ENCODE measurements at places on chromosomes 16 and 17.

DNA sequence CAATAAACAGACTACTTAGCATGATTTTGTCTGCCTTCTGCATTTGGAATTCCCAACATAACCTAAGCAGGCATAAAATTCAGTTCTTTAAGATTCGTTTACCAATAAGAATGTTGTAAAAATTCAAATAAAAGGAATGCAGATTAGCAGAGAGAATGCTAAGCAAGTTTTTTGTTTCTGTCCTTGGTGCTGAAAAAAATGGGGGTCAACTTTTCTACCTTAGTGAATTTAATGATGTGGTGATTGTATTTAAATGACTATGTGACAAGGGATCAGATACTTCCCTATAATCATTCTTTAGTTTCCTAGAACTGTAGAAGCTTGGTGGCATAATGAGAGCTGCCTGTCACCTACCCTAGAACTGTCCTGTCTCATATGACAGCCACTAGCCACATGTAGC, 159.5 kb downstream of the RBFOX1 start:
- DNase-seq: no peak

- DNase-seq: no peak
Measured at GRCh38 chr17:55266051-55266957, 1.5 kb downstream of the HLF start.

DNA sequence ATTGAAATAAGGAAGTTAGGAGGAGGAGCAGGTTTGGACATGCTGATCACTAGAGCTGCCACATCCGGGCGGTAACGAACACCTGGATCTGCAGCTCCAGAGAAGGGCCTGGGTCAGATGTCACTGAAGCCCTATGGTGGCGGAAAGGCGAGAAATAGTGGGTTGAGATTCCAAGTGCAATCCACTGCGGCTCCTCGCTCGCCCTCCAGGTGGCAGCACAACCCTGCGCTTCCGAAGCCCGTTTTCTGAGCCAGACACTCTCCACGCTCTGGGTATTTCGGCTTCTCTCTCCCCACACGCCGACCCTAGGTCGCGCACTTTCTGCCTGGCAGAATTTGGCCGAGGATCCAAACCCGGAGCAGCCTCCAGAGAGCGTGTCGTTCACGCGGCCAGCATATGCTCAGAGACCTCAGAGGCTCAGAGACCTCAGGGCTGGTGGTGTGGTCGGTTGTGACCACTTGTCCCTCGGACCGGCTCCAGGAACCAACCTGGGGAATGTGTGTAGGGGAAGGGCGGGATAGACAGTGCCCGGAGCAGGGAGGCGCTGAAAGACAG, 922 bp upstream of the SLC2A4 start:
- peak; percentile 79 for DNase-seq

DNA sequence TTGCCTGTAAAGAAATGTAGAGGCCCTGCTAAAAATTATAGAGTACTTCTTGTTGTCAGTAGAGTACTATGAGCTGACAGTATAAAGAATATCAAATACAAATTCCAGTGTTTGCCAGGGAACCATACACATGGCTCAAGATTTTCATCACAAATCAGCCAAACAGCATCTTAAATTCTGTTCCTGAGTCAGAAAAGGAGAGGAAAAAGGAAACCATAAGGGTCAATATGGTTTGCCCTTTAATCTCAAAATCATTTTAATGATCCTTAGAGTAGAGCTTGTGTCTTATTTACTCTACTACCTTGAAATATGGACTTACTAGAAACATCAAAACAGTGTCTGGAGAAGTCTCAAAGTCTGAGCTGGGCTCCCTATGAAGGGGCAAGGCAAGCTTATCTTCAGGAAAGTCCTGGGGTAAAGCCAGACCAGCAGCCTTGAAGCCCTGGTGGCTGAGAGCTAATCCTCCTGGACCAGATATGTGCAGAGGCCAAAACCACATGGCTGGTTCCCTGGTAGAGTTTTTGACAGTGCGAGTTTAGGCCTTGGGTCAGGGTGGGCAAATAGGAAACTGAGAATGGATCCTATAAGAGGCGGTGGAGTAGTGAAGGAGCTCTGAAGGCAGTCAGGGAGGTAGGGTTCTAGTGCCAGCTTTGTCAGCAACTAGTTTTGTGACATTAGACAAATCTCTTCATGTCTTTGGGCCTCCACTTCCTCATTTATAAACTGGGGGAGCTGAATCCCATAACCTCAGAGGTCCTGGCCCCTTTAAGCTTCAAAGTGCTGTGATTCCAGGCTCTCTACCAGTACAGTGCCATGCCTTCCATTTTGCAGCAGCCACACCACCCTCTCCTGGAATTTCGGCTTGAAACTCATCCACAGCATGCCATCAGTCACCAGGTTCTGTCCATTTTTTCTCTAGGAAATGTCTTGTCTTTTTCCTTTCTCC, 38.9 kb downstream of the MRTFB start:
- DNase-seq: no peak

- DNase-seq: no peak
Measured at GRCh38 chr16:78116946-78117345, 17.5 kb downstream of the WWOX start.

DNA sequence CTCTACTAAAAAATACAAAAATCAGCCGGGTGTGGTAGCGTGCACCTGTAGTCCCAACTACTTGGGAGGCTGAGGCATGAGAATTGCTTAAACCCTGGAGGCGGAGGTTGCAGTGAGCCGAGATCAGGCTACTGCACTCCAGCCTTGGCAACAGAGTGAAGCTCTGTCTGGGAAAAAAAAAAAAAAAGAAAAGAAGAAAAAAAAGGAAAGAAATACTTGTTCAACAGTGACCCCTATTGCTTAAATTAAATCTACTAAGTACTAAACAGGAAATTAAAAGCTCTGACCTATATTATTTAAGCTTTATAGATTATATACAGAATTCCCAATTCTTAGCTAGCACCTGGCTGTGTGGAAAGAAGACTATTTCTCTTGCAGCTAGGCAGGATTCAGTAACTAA, 48.9 kb downstream of the FBXL20 start:
- DNase-seq: no peak

- peak; percentile 84 for DNase-seq
Measured at GRCh38 chr17:43393944-43394482, 4.8 kb upstream of the ARL4D start.

GRCh38 chr16:11669380-11670146, 1.3 kb downstream of the SNN start:
- DNase-seq: no peak

DNA sequence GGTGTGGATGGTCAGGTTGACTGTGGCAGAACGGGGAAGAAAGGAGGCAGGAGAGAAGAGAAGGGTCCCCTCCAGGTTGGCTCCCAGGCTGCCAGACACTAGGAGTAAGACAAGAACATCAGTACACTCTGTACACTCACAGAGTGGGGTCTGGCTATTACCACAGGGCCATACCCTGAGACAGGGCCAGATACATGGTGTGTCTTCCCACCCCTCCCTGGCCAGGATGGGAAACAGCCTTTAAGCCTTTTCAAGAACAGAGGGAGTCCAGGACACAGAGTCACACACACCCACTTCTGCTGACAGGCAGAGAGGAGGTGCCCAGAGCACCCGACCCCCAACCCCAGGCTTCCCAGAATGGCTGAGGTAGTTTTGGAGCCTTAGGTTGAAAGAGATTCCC, 99.4 kb downstream of the LITAF start:
- no peak for DNase-seq

- peak; percentile 16 for DNase-seq
Measured at GRCh38 chr16:84547546-84548061, 43.1 kb upstream of the MEAK7 start.

GRCh38 chr16:73213732-73214455, 166.0 kb upstream of the ZFHX3 start:
- DNase-seq: no peak

GRCh38 chr17:76701471-76701967, 9.2 kb downstream of the MXRA7 start:
- no peak for DNase-seq

Measured in stimulated activated CD4-positive, alpha-beta T cell treated with anti-CD3 and anti-CD28 coated beads, Interleukin-4, amount 100 ng/mL, for 48 hours (primary cell).